Activated T-cell treated with anti-CD3 and anti-CD28 coated beads, Interleukin-2, amount 50 U/mL, for 1 hour (primary cell): ENCODE measurements at places on chromosomes 5 and 9.

- no peak for DNase-seq
Measured at GRCh38 chr5:18985171-18985758, 1002.7 kb downstream of the CDH18 start.

DNA sequence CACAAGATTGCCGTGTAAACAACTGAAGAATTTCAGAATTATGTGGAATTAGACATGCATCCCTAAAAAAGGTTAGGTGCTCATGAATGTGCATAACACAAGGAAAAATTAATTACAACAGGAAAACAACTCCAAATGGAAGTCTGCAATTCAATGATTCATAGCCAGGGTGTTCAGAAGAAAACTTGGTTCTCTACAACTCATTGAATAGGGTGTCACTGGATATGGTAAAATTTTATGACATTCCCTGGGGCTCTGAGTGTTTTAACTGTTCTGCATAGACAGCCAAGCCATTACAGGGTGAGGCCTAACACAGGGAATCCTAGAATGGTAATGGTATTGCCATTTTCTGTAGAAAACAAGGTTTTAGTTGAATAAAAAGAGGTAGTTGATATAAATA is 24.4 kb upstream of the ZSWIM6 start:
- DNase-seq: no peak

GRCh38 chr5:4019009-4019769 is 423.6 kb downstream of the IRX1 start:
- DNase-seq: no peak

GRCh38 chr5:59079622-59080620 is 497.0 kb downstream of the RAB3C start:
- DNase-seq: no peak

- DNase-seq: no peak
Measured at GRCh38 chr5:81898403-81898802, 73.4 kb upstream of the ATG10 start.

GRCh38 chr5:167261309-167262100 is 1029.9 kb upstream of the WWC1 start:
- no peak for DNase-seq

GRCh38 chr5:124743602-124744169 is 2.8 kb downstream of the ZNF608 start:
- DNase-seq: no peak

- no peak for DNase-seq
Measured at GRCh38 chr5:60026161-60026560, 132.6 kb upstream of the PDE4D start.

DNA sequence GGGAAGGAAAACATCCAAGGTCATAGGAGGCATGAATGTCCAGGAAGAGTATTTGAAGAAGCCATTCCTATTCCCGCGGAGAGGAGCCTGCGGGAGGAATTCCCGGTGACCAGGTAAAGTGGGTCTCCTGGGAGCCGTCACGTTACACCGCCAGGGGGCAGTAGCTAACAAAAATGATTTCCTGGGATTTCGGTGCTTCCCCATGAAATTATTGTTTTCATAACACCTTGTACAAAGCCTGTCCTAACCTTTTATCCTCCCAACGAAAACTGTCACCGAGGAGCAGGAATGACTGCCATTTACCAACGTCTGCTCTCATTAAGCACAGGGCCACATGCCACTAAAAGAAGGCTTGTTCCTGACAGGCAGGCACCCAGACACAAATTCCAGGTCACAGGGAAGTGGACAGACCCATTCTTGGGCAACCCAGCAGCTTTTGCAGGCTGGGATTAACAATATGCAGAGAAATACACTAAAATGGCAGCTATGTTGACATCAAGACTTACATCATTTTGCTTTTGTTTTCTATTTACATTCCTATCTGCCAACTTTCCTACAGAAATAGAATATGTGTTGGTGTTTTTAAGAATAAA is 41.2 kb upstream of the CTSL start:
- DNase-seq: no peak

- no peak for DNase-seq
Measured at GRCh38 chr5:107254902-107255234, 415.9 kb downstream of the EFNA5 start.

GRCh38 chr5:33143405-33144123 is 297.2 kb upstream of the TARS1 start:
- DNase-seq: no peak

- DNase-seq: no peak
Measured at GRCh38 chr5:101292199-101292598, 389.1 kb upstream of the ST8SIA4 start.

DNA sequence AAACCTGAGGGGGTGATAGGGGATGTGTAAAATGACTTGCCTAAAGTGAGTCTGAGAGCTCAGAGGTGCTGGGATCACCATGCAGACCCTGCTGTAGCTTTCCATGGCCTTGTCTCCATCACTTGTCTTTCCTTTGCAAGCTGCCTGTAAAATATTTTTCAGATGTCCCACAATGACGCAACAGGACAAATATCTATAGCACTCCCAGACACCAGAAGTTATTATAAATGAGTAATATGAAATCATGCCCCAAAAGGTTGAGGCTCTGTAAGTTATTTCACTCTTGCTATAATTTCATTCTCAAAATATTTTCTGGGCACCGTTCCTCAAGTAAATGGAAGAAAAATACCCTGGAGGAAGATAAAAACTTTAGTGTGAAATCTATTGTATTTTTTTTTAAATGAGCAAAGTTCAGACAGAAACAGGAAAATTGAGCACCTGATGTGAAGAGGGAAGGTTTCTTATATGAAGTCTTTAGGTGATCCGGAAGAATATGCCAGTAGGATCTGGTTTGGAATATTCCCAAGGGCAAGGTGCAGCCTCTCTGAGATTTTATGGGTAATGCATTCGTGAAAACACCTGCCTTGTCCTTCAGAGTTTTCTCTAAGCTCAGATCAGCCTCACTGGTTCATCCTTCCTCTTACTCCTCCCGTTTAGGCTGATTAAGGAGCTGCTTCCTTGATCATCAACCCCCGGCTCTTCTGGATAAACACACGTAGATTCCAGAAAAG is 138.3 kb upstream of the DMAC1 start:
- DNase-seq: no peak

- no peak for DNase-seq
Measured at GRCh38 chr9:89807101-89807395, 202.2 kb downstream of the GADD45G start.

DNA sequence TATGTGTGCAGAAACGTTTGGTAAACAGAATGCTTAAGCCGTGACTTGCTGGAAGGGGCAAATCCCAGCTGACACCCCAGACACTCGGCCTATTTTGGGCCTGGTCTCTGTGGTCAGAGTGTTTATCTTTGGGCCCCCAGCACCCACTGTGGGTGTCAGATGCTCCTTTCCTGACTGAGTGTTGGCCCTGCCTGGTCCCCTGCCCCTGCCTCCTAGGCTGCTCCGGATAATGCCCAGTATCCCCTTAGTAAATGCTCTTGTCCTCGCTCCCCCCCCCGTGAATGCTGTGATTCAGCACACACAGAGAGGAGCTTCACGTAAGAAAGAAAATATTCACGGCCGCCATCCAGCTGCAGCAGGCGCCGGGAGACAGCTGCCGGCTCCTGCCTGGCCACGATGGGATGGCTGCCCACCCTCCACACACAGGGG is 11.3 kb upstream of the ANGPTL2 start:
- DNase-seq: no peak

GRCh38 chr9:134286471-134287245 is 39.6 kb upstream of the RXRA start:
- no peak for DNase-seq

DNA sequence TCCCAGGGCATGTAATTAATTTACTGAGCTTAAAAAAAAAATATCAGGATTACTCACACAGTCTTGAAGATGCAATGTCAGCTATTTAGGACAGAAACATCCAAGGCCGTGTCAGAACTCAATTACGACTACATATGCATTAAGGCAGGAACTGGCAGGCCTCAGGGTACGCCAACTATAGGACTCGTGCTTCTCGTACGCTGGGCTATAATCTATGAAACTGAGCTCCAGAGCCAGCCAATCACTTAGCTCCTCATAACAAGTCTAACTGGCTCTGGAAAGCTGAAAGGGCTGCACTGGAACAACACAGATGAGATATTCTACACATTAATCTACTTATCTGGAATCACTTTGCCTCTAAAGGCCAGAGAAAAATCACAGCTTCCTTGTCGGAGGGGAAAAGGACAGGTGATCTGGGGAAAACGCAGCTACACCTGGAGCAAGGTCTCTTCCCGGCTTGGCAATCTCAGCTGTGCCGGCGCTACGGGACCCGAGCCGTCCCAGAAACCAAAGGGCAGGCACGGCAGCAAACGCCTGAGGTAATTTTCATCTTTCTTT is 212.0 kb downstream of the DEPDC1B start:
- DNase-seq: no peak

DNA sequence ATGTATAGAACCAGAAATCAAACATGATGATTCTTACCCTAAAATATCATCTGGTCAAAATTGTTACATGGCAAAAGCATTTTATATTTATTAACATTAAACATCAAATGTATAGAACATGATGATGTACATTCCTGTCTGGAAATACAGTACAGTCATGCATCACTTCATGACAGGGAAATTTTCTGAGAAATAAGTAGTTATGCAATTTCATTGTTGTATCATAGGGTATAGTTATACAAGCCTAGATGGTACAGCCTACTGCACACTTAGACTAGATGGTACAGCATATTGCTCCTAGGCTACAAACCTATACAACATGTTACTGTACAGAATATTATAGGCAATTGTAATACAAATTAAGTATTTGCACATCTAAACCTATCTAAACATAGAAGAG is 64.6 kb upstream of the VCAN start:
- DNase-seq: no peak

- DNase-seq: no peak
Measured at GRCh38 chr5:115649541-115649940, 23.7 kb upstream of the TMED7 start.

GRCh38 chr5:177491429-177491945 is 5.9 kb downstream of the PDLIM7 start:
- DNase-seq: no peak

DNA sequence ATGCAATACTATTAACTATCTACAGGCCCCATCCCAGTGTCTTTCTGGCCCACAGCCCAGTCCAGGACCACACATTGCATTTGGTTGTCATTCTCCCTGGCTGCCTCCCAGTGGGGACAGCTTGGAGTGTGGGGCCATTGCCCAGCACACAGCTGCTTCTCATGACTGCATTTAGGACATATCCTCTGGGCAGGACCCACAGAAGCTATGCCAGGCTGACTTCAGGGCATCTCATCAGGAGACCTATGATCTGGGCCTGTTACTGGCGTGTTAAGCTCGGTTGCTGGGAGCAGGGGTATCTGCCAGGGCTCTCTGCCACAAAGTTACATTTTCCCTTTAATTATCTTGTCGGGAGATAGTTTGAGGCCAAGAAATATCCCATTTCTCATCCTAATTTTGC is 32.1 kb upstream of the CLPTM1L start:
- no peak for DNase-seq

DNA sequence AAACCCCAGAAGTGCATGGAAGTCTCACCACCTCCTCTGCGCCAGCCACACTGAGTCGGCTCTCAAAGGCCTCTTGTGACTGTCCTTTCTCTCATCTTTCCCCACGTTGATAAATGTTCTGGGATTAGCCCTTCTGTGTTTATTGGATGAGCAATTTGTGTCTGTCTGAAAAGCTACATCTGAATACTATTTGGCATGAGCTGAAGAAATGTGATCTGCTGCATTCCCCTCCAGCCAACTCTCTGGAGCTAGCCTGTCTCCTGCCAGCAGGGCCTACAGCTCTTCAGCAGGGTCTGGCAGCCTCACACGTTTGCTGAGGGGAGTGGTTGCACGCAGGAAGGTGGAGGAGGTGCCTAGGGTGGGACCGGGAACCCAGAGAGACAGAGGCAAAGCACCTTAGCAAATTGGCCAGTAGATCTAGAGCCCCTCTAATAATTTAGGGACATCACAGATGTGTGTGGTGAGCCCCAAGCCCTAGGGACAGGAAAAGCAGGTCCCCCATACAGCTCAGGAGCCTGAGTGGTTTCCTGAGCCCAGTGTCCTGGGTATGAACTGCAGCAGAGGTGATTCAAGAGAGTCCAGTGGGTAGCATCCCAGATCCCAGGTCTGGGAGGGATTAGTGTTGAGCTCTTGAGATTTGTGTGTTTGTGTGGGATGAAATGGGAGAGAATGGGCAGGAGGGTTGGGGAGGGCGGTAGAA is 20.5 kb upstream of the B4GALT1 start:
- DNase-seq: no peak

DNA sequence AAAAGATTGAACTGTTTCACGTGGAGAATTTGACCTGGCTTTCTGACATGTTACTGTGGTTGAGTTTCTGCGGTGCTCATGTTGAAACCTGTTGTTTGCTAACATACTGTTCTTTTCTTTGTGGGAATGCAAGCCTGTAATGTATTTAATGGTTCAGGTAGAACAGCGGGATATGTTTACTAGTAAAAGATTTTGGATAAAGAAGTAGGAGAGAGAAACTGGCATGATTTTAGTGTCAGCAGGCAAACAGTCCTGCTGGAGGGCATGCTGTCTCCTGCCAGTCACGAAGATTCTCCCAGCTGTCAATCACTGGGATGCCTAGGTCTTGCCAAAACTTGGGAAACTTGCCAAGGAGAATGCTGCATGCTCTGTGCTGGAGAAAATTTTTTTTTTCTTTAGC is 263.5 kb downstream of the TAF11L14 start:
- DNase-seq: no peak

GRCh38 chr5:35138232-35138631 is 90.5 kb upstream of the AGXT2 start:
- no peak for DNase-seq

- no peak for DNase-seq
Measured at GRCh38 chr9:125758986-125759763, 12.0 kb downstream of the PBX3 start.

DNA sequence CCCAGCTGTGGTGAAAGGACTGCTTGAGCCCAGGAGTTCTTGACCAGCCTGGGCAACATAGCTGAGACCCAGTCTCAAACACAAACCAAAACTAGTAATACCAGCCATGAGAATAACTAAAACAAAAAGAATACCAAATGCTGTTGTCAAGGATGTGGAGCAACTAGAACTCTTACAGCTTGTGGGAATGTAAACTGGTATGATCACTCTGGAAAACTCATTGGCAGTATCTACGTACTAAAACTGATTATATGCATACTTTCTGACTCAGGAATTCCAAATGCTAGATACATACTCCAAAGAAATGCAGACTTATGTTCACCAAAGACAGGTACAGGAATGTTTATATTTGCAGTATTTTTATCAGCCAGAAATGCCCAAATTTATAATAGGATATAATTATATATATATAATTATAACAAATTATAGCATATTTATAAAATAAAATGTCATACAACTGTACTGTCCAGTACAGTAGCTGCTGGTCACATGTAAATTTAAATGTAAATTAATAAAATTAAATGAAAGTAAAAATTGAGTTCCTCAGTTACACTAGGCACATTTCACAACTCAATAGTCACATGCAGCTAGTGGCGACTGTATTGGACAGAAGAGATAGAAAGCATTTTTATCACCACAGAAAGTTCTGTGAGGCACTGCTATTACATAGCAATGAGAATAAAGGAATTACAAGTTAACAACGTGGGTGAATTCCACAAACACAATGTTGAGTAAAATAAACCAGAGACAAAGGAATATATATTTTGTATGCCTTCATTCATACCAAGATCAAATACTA is 118.5 kb downstream of the GNAQ start:
- DNase-seq: no peak

GRCh38 chr9:124353811-124354274 is 61.4 kb downstream of the PSMB7 start:
- DNase-seq: no peak
